NCI-H82 (cell line): ENCODE measurements at places on chromosomes 11 and 22.
A peak's percentile ranks its signal among the peaks of the same experiment; 100 is the strongest.

DNA sequence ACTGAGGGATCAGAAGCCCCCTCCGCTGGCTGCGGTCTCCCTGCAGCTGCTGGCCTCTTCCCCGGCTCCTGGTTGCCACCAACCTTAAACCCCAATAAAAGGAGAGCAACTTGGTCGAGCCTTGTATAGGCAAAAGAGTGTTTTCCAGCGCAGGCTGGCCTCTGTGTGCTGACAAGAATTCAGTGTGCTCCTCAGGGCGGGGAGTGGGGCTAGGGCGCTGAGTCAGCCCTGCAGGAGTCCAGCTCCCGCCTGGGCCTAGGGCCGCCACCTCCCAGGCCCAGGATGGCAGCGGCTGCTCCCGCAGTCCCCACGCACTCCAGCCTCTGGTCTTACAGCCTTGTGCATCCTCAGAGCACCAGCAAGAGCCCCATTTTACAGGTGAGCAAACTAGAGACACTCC lies at the start of gene SHISAL1:
SHISAL1 (minus strand) TSS at position 186 of the 400 bp plus-strand sequence. CDS start 12,006 bp downstream, outside the sequence.
- DNase-seq = no peak

- DNase-seq = peak; percentile 58
These were observed 769 bp downstream of the MAFF start for GRCh38 chr22:38202437-38203089.

DNA sequence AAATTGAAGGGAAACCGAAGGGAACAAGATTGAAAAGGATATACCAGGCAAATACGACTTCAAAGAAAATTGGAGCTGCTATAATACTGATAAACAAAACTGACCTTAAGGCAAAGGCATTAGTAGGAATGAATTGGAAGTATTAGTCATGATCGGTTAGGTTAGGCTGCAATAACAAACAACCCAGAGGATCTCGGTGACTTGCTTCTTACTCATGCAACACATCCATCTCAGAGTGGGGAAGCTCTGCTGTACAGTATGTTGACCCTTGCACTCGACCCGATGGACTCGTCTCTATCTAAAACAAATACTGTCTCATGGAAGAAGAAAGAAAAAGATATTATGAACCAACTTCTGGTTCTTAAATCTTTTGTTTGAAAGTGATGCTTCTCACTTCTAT lies 42.3 kb downstream of the SPATA19 start:
- no peak for DNase-seq

GRCh38 chr11:14075118-14076078 lies 112.9 kb downstream of the SPON1 start:
- peak; percentile 95 for DNase-seq

DNA sequence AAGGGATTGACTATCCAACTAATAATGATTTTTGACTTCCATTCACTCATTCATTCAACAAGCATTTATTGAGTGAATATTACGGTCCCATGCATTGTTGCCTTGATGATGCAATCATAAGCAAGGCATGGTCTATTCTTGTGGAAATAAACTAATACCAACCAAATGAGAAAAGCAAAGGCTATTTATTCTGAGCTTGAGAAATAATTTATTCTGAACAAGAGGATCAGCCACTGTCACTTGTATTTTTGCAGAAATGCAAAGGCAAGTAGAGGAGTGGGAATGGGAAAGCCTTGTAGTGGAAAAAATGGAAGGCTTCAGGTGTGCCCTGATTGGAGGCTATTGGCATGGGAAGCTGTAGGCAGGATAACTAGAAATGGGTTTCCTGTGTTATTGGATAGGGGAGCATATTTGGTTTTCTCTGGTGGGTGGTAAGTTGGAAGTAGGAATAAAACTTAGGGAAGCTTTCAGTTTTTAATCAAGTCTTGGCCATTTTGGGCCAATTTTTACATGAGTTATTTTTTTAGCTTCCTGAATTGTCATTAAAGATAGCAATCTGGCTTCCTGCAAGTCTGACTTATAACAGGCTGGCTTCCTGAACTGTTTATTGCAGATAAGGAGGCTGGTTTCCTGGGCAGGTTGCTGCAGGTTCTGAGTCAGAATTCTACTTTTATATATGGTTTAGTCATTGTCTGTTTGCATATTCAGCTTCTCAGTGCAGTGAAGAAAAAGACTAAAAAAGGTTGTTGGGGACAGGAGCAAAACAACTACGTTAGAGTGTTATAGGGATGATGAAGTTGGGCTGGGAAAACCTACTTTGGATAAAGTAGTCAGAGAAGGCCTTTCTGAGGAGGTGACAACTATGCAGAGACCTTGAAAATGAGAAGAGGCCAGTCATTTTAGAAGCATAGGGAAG lies 106.7 kb downstream of the APIP start:
- DNase-seq = no peak

DNA sequence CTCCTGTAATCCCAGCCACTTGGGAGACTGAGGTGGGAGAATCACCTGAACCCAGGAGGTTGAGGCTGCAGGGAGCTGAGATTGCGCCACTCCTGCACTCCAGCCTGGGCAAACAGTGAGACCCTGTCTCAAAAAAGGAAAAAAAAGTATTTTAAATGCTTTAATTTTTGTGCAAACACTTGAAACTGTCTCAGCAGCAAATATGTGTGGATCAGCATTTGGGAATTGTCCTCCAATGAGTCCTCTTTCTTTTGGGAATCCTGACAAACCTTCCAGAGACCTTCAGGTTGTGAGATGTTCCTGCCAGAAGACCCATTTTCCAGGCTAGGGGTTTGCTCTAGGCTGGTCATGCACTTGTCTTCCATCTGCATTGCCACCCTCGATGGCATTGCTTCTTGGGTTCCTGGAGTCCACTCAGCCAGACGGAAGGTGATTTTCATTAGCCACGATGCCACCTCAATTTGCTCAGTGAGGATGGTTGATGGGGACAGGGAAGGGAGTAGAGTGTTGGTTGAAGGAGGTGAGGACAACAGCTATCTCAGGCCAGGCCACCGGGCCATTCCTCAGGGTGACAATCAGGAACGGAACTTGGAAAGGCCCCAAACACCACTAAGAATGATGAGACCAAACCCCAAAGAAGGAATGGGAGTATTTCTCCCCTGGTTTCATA lies 55.4 kb downstream of the ST14 start:
- no peak for DNase-seq

GRCh38 chr11:35338921-35339320 lies 80.4 kb downstream of the SLC1A2 start:
- DNase-seq = no peak

- DNase-seq = no peak
These were observed 16.4 kb upstream of the PAMR1 start for GRCh38 chr11:35541621-35542375.

GRCh38 chr11:5534046-5534445 lies 14.3 kb downstream of the OR52H1 start:
- DNase-seq = no peak

DNA sequence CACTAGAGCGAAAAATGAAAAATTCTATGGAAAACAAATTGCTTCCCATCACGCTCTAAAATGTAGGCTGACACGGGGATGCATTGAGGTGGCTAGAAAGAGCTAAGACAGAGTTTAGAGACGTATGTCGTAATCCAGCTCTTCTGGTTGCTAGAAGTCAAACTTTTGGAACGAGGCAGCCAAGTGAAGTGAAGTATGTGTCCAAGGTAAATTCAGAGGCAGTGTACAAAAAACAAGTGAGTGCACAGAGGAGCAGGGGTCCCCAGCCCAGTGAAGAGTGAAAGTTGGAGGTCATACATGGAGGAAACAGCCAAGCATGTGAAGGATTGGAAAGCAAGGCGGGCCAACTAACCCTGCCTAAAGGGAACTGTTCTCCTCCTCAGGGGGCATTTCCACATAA lies 528.5 kb downstream of the NTM start:
- DNase-seq = no peak

DNA sequence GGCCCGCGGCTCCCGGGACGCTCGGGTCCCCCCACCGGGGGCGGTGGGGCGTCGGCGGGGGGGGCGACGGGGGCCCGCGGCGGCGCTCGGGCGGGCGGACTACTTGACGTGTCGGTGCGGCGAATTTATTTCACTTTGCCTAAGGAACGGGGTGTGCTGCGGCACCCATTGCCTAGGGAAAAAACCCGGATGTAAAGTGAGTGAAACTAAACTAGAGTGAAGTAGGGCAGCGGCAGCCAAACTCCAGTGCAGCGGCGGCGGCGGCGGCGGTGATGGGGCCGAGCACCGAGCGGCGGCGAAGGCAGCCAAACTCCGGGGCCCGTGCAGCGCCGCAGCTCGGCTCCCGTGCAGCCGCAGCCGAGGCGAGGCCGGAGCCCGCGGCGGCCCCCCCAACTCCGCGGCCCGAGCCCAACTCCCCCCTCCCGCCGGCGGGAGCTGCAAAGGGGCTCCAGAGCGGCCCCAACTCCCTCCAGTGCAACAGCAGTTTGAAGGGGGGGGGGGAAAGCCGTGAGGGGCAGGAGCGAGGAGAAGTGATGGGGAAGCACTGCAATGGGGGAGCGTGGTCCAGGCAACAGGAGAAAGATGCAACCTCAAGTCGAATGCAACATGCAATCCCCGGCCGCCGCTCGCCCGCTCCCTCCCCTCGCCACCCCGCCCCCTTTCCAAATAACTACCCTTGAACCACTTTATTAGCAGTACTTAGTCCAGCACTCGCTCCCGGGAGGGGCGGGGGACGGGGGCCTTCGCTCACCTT lies 647 bp upstream of the PHF21A start:
- peak; percentile 87 for DNase-seq

- peak; percentile 13 for DNase-seq
These were observed 935 bp downstream of the ZNF143 start for GRCh38 chr11:9461760-9462134.

- DNase-seq = peak; percentile 43
These were observed 107.4 kb downstream of the SEZ6L start for GRCh38 chr22:26276529-26277160.

DNA sequence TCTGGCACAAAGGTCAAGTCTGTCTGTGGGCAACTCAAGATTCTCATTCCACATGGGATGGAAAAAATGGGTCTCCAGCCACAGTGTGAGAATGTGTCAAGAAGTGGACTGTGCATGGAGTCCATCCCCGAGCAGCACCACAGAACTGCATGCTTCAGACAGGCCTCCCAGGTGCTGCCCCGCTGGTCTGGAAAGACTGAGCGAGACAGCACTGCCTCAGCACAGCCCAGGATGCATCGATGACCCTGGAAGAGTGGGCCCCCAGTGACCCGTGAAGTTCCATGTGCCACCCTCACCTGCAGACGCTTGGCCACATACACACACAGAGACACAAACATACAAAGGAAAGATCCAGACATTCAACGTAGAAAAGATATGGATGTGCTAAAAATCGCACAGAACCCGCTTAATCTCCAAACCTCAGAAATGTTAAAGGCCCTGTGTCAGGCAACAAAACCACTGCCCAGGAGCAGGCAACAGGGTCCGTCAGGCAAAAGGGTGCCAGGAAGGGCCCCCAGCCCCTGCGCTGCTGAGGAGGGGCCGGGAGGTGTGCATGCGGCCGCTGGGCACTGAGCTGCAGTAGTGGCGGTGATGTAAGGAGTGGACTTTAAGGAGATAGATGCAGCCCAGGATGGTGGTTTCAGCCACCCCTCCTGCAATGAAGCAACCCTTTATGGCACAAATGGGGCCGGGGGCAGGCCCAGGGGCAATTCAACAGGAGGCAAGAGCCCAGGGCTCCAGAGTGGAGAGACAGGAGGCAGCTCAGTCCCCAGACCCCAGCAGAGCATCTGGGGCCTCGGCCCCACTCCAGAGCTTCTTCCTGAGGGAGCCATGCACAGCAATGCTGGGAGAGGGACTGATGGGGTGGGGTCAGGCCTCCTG lies 84.7 kb downstream of the DGCR2 start:
- no peak for DNase-seq

DNA sequence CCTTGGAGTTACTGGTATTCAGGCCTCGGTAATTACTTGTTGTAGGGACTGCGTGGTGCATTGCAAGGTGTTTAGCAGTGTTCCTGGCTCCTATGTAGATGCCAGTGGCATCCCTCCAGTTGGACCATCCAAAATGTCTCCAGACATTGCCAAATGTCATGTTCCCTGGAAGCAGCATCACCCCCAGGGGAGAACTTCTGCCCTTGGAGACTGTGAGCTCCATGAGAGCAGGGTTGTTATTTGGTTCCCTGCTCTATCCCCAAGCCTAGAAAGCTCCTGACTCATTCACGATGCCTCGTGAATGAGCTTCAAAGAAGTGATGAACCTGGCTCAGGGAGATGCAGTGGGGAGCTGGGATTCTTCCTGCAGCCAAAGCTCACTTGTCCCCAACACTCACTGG lies 4.8 kb upstream of the CD248 start:
- DNase-seq = no peak

DNA sequence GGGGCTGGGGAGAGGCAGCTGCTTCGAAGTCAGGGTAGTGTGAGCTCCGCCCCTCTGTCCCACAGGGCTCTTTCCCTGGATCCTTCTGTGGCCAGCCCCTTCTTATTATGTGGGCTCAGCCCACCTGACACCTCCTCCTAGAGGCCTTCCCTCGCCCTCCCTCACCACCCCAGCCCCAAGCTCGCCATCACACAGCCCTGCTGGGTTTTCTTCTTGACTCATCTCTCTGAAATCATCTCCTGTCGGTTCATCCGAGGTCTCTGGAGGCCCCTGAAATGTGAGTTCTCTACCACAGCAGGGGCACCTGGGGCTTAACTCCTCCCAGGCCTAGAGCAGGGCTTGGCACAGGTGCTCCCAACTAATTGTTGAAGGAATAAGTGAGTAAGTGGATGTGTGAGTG lies 65.2 kb downstream of the CACNA1I start:
- no peak for DNase-seq

DNA sequence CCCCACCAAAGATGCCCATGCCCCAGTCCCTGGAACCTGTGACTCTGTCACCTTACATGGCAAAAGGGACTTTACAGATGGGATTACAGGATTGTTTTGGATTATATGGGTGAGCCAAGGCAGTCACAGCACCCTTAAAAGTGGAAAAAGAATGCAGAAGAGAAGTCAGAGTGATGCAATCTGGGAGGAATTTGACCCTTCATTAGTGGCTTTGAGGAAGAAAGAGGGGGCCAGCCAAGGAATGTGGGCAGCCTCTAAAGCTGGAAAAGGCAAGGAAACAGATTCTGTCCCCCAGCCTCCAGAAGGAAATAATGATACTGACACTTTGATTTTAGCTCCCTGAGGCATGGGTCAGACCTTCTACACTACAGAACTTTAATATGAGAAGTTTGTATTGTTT lies 257.3 kb upstream of the ISX start:
- DNase-seq = no peak

GRCh38 chr11:20512869-20513268 lies 86.5 kb upstream of the SLC6A5 start:
- no peak for DNase-seq

DNA sequence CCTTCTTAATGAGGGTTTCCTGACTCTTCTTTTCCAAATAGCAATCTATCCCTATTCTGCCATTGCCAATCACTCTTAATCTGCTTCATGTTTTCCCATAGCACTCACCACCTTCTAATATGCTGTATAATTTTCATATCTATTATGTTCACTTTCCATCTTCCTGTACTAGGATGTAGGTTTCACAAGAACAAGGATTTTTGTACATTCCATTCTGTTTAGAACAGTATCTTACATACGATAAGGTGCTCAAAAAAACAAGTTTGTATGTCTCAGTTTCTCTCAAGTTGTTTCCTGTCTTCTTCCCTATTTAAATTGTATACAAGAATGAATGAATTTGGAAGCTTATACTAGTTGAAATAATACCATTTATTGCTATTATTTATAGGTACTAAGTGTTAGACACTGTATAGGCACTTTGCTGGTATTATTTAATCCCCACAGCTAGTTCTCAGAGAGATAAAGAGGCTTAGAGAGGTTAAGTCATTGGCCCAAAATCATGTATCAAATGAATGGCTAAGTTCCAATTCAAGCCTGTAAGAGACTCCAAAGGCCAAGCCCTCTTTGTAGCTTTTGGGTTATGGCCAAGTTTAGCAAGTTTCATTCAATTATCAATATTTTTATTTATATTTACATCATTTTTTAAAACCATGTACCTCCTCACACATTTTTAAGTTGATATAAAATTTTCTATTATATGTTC lies 134.7 kb downstream of the PAX6 start:
- peak; percentile 45 for DNase-seq
